Stimulated activated CD4-positive, alpha-beta T cell treated with anti-CD3 and anti-CD28 coated beads, Interleukin-15, amount 100 ng/mL, for 48 hours (primary cell): ENCODE measurements at places on chromosomes 7 and 10.

DNA sequence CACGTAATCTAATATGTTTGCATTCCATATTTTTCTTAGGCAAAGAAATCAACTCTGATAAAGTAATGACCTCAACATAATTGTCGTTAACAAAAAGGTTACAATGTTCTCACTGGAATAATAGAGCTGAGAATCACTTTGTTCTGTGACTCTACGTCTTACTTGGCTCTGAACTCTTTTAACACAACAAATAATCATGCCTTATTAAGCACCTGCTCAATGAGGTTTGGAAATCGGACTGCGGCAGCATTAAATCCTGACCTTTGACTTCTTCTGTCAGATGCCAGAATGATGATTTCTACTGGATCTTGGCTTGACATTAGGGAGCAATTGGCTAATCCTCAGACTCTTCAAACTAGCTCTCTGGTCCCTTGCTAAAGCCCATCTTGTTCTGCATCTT, 233.6 kb downstream of the SEMA3D start:
- DNase-seq: no peak

GRCh38 chr10:130717083-130717482, 580.9 kb downstream of the GLRX3 start:
- no peak for DNase-seq

DNA sequence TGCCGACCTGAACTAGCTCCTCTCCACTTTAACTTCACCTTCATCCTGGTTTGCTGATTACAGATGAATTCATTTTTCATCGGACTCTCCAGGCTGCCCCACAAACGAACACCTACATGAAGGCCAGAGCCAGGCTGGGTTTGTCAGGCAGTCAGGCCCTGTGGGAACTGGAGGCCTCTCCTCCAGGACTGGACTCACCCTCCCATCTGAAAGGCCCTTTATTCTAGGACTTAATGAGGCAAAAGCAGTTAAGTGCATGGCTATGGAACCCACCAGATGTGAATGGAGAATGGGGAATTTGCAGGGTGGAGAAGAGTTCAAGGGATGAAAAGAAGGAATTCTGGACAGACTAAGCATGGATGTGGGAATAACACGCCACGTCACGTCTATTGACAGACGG, 170.8 kb downstream of the ARHGAP12 start:
- DNase-seq: no peak

DNA sequence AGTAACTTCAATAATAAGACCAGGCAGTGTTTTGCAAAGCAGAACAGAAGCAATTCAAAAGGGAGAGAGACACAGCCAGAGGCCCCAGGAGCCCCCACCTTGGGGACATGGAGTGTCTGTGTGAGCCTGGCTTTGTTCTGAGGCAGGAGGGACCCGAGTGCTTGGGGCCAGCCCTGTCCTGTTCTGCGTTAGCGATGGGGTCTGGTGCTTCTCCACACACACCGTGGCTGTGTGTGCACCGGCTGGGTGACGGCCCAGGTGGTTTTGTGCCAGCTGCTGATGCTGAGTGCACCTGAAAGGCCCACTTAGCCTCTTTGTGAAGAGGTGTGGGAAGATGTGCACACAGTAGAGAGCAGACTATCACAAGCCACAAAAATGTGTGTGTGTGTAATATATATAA, 468.9 kb downstream of the DNAJB6 start:
- no peak for DNase-seq

DNA sequence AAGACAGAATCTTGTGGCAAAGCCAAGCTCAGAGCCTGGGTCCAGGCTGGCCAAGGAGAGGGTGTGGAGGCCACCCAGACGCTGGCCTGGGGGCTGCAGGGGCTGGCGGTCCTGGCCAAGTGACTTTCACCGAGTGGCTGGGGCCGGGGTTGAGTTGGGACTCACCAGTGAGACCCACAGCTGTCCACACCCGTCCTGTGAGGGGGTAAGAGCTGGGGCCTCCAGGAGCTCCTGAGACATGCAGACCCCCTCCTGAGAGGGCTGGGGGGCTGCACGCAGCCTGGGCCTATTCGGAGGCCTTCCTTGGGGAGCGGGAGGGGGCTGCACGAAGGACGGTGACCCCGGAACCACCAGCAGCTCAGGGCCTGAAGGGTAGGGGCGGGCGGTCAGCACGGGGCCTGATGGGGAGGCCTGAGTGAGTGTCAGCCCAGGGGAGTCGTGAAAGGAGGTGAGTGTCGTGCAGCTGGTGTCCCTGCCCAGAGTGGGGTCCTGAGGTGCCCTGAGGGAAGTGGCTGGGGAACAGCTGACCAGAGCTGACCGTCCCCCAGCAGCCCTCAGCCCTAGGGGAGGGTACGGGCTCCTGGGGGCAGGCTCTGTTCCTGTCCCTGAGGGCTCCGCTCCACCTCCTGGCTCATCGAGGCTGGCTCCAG, 100.9 kb downstream of the FOXL3 start:
- DNase-seq: no peak

DNA sequence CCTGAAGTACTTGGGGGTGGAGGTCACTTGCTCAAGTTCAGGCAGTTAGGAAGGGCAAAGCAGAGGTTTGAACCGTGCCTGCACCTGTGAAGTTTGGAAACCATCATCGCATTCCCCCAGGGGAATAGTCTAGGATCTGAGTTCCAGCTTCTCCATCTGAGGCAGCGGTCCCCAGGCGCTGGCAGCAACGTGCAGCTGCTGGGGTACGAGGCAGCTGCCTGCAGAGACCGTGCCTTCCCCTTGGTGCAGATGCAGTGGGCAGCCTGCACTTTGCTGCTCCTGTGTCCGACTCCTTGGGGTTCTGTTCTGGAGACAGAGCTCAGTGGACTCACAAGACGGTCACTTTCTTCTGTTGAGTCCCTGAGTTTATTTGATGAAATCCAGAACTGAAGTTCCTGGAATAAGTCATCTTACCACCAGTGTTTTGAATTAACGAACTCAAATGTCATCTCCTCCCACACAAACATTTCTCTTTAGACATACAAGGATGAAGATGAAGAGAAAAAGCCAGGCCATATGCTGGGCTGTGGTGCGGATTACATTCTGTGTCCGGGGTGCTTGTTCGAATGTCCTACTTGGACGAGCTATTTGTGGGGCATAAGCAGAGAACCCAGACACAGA, 19.9 kb upstream of the GIMAP8 start:
- no peak for DNase-seq

GRCh38 chr10:105113666-105114065, 472.6 kb downstream of the SORCS3 start:
- DNase-seq: no peak

DNA sequence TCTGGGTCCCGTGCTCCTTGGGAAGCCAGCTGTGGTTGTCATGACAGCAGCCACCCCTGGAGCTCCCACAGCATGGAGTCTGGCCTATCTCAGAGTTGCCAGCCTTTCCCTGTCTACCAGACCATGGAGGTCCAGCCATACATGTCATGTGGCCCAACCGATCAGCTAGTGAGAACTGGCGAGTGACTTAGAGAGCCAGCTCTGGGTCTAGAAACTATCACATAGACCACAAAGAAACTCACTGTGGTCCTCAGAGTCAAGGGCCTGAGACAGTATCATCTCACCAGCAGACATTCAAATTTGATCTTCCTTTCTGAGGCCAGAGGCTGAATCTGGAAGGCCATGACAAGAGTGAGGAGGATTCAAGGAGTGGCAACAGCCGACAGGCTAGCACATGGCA, 223.3 kb upstream of the GPR26 start:
- no peak for DNase-seq

GRCh38 chr10:60343254-60343653, 46.4 kb downstream of the ANK3 start:
- DNase-seq: no peak

- no peak for DNase-seq
Observed at GRCh38 chr7:51325908-51326307, 9.3 kb upstream of the COBL start.
